Umbilical cord (tissue), 2 donors: ENCODE measurements at places on chromosomes 5 and 9. TPM values are rescaled to one million over a fixed set of nuclear protein-coding genes. Genes with fewer than 3 reads are reported as not detected.

GRCh38 chr5:104305602-104306001 lies 743.0 kb upstream of the NUDT12 start:
- no peak for DNase-seq

CNTNAP3B gene
- total RNA-seq: 81.6 TPM

AGXT2 gene
- 2.2 TPM for total RNA-seq

DNA sequence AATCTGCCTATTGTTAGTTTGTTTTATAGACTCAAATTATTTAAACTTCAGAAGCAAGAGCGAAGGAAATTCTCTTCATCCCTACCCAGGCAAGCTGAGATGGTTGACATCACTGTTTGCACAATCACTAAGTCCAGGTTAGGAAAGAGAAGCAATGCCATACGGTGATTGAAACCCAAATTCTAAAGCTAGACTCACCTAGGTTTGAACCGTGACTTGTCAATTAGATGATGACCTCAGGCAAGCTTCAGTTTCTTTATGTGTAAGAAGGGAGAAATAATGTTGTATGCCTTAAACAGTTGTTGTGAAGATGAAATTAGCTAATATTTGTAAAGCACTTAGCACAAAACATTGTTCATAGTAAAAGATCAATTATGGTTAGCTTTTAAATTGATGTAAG lies 96.5 kb upstream of the ANKRD55 start:
- no peak for DNase-seq
